ENCODE measurements at places on chromosomes 3 and 15.

- DNase-seq = no peak
These were observed 118.4 kb upstream of the TMC3 start for GRCh38 chr15:81492331-81492968.

GRCh38 chr3:96267577-96267976 is 546.8 kb upstream of the EPHA6 start:
- no peak for DNase-seq

DNA sequence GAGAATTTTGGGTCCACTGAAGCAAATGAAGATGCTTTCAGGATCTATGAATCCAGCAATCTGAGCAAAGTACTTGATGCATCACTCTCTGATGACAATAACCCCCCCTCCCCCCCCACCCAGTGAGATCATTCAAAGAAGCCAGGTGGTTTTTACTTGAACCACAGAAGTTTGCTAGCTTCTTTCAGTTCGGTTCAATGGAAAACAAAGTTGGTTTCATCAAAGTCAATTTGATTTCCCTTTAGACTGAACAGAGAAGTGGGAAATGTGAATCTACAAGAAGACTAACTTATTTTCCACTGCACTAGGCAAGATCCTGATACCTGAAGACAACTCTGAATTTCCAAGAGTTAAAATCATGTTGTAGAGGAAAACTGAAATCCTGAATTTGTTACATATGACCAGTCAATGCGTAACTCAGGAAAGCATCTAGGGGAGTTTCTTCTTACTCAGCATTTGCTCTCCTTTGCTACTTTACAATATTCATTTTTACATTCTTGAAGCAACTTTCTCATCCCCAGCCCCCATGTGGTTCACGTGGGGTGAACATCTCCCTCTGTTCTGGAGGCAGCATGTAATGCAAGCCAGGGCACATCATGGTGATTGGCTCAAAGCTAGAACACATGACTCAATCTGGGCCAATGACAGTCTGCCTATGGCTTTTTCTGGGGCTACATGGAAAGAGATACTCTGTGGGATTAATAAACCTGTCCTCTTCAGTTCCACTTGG is 572.6 kb downstream of the FOXP1 start:
- DNase-seq = peak; percentile 78

DNA sequence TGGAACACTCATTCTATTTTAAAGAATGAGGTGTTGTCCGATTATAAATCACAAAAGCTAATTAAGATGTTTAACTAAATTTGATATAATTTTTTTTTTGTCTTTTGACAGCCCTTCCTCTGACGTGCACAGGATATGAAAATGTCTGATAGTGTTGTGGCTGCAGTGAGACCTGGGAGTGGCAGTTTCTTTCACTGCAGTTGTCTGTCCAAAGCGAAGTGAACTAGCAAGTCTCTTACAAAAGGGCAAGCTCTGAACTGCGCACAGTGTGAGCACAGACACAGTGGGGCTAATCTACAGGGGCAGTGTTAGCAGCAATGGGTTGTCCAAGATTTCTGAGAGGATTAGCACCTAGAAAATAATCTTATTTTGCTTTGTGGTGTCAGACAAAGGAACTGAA is 29.1 kb upstream of the MYRIP start:
- DNase-seq = no peak

- DNase-seq = no peak
These were observed 1.3 kb upstream of the MAP6D1 start for GRCh38 chr3:183826448-183827250.

GRCh38 chr3:99909714-99910495 is 92.2 kb downstream of the CMSS1 start:
- no peak for DNase-seq

DNA sequence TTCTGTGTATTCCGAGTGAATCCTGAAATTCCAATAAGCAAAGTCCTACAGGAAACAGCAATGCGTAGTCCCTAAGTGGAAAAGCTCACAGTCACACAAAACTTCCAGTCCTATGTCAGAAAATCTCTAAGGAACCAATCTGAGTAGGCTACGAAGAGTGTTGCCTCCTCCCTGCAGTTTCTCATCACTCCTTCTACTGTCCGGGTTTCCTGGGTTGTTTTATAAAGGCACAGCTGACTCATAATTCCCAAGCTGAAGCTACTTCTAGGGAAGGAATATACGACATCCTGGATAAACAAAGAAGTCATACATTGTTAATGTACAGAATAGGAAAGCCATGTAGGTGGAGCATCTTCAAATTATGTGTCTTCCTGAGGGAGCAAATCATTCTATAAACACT is 65.7 kb upstream of the RGMA start:
- DNase-seq = no peak

Data from CD4-positive, alpha-beta T cell treated with Interferon alpha-2 for 1 hour (primary cell).